ENCODE measurements at places on chromosomes 12 and 14. TPM values are rescaled to one million over a fixed set of nuclear protein-coding genes. Genes with fewer than 3 reads are reported as not detected.

DNA sequence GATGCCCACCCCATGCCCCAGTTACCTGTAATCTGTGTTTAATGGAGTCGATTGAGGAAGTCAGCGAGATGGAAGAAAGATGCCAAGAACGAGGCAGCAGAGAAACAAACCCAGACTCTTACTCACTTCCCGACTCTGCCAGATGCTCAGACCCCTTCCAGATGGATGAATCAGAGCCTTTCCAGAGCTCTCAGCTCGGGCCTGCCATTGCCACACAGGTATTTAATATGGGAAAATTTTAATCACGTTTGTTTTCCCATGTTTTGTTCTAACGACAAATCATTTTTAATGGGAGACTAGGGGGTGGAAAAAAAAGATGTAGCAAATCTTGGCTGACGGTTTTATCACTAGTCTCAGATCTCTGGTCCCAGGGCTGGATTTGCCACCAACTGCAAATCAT, 72.5 kb upstream of the SRRM4 start:
- no peak for DNase-seq

DNA sequence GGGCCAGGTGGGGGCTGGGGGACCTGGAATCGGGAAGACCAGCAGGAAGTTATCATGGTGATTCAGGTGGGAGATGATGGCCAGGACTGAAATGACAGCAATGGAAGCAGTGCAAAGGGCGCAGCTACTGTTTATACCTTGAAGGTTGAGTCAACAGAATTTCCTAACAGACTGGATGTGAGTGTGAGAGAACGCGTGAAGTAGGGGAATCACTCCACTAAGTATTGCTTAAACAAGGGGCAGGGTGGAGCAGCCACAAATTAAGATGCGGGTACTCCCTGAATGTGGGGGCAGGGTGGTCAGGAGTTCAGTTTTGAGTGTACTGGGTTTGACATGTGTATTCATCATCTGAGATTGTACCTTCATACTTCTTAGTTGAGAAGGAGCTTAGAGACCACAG, 45.1 kb downstream of the MYF5 start:
- DNase-seq, result no peak

TAC3 gene
- not detected for total RNA-seq

KLRB1 gene
- not detected for total RNA-seq

- no peak for DNase-seq
These were observed 9.5 kb downstream of the HHIPL1 start for GRCh38 chr14:99654235-99654985.

DNA sequence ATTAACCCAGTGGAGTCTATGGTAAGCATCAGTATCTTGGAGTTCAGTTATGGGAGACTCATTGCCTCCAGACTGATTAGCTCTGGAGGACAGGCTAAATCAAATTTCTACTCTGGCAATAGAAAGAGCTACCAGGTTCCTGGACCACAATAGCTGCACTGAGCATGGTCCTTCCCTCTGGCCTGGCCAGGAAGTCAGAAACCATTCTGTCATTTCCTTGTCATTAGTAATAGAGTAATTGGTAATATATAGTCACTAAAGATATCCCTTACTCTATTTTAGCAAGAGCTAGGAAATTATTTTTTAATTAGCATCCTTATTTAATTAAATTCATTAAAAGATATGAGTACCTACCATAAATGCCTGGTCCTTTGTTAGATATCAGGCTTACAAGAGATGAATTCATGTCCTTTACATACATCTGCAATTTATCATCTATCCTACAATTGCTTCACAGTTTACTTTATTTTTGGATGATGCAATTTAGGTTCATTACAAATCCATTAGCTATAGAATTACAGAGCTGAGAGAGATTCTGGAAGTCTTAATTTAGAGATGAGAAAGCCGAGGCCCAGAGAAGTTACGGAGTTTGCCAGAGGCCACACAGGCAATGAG, 23.7 kb upstream of the TDRD9 start:
- no peak for DNase-seq

GRCh38 chr12:78407722-78408121, 456.9 kb upstream of the SYT1 start:
- no peak for DNase-seq

Data from PC-3 (cell line).